ENCODE measurements at places on chromosomes 2 and 18.

- no peak for DNase-seq
These were observed 680 bp downstream of the TTN start for GRCh38 chr2:178806543-178806942.

DNA sequence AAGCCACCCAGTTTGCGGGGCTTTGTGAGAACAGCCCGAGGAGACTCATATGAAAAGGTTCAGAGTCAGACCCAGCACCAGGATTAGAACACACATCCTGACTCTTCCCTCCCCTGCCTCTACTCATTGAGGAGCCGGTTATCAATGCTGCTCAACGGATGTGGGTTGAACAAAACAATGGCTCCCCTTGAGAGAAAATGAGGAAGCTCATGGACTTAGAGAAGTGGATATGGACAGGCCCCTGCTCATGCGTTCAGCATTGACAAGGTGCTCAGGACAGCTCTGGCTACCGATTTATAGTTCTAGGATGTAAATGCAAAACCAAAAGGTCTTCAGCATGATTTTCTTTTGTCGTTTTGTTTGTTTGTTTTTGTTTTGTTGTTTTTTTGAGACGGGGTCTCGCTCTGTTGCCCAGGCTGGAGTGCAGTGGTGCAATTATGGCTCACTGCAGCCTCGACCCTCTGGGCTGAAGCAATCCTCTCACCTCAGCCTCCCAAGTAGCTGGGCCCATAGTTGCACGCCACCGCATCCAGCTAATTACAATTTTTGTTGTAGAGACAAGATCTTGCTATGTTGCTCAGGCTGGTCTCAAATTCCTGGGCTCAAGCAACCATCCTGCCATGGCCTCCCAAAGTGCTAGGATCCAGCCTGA, 32.0 kb upstream of the AGAP1 start:
- DNase-seq: no peak

GRCh38 chr2:23321751-23322150, 63.2 kb upstream of the KLHL29 start:
- DNase-seq: no peak

DNA sequence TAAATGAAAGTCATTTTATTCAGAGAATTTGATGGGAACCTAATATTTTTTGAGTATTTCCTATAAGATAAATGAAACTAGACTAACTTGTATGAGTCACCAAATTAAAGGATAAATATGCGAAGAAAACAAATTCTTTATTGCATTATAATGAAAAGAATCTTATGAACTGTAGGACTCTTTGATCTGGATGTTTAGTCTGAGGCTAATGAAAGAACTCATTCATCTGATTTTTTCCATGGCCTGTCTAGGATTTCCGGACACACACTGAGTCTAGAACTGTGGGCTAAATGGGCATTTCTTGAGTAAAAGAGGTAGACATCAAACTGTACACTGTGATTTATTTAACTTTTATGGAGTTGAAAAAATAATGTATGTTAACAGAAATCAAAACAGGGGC, 43.0 kb downstream of the ZNF519 start:
- no peak for DNase-seq

DNA sequence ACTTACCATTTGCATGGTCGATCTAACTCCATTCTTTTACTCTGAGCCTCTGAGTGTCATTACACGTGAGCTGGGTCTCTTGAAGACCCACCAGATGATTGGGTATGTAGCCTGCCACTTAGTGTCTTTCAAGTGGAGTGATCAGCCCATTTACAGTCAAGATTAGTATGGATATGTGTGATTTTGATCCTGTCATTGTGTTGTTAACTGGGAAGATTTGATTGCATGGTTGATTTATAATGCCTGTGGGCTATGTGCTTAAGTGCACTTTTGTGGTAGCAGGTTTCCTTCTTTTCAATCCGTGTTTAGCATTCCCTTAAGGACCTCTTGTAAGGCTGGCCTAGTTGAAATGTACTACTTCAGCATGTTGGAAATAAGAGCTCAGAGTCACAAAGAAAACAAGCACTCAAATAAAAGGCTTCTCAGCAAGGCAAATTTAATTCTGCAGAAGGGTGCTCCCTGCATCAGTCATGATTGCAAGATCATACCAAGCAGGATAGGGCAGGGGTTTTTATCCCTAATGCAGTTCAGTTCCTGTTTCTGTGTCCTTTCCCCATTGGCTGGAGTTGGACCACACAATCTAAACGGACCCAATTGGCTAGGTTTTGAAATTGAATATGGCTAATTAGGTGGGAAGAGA, 230.7 kb upstream of the SYT4 start:
- DNase-seq: no peak

GRCh38 chr2:7748717-7749415, 831.7 kb downstream of the RNF144A start:
- DNase-seq: no peak

- no peak for DNase-seq
These were observed 54.8 kb upstream of the CD28 start for GRCh38 chr2:203651621-203652020.

DNA sequence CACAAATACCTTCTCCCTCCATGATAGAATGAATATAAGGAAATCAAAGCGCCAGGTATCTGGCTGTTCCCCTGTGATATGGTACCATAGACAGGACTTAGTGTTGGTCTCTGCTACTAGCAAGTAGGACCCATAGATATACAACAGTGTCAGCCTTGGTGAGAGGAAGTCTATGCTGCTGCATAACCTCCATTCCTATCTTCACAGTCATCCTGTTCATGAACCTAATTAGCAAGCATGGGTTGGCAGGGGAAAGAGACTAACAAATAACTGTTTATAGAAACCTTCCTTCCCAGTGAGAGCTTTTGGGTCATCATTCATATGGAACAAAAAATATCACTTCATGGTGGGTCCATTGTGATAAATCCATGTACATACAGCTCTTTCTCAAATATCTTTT, 188.9 kb upstream of the FAM98A start:
- DNase-seq: no peak

GRCh38 chr2:204251998-204252376, 293.3 kb upstream of the PARD3B start:
- DNase-seq: no peak

DNA sequence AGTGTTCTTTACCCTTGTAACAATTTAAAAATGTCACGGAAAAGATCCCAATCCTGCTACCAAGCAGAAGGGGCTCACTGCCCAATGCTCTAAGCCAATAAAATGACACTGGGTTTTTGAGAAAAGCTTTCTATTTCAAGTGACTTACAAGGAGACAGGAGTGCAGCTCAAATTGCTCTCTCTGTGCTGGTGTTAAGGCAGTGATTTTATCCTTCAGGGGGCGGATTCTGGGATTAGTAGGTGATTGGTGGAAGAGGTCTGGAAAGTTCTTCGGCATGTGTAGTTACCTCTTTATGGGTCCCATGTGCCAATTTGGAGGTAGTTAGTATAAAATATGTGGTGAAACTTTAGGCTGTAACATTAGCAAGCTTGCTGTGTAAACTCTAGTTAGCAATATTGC, 27.4 kb upstream of the MCM6 start:
- no peak for DNase-seq

DNA sequence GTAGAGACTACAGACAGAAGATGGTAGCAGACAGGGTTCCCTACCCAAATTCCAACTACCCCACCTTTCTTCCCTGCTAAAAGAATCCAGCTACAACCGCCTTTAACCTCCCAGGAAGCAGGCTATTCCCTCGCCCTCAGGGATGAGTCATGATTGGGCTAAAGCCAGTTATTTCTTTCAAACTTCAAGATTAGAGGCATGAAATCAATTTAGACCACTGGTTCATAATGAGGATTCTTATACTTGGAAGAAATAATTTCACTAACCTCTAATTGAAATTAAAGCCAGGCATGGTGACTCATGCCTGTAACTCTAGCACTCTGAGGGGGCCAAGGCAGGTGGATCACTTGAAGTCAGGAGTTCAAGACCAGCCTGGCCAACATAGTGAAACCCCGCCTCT, 20.0 kb downstream of the TRIP12 start:
- no peak for DNase-seq

GRCh38 chr2:36277146-36277808, 78.3 kb upstream of the CRIM1 start:
- peak; percentile 75 for DNase-seq

All from skeletal muscle cell (primary cell).